ENCODE measurements at places on chromosomes 4 and X. TPM values are rescaled to one million over a fixed set of nuclear protein-coding genes. Genes with fewer than 3 reads are reported as not detected.

- no peak for DNase-seq
These were observed 65.2 kb downstream of the PHOX2B start for GRCh38 chr4:41683326-41683725.

DNA sequence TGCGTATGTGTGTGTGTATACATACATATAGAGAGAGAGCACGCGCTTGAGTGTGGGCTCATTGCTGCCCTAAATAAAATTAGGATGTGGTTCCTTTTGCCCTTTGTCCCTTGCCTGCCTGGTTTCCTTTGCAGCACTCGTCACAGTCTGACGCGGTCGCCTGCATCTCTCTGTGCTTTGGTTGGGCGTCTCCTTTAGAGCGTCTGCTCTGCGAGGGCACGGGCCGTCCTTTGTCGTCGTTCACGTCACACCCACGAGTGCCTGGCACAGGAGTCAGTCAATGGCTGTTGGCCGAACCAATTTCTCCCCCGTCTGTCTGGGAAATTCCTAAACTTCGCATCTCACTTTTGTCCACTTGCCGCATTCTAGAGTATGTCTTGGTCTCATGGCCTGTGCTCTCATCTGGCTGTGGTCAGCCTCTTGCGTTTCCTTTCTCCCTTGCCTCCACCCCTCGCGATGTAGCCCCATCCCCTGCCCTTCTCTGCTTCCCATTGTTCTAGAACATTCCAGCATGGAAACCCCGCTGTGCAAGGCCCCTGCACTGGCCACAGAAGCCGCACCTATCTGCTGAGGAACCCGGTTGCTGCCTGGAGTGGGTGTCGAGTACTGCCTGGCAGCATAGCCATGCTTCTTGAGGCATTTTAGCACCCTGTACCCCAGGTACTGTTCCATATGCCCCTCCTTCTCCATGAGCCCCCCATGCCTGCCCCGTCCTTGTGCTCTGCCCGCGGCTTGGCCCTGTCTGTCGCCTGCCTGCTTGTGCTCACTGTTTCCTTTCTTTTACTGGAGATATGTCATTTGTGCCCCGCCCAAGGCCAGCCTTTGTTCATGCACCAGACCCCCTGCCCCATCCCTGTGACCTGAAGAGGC lies 8.0 kb downstream of the MAEA start:
- DNase-seq: no peak

- DNase-seq: no peak
These were observed 2387.6 kb downstream of the PCDH7 start for GRCh38 chr4:33107814-33108213.

DNA sequence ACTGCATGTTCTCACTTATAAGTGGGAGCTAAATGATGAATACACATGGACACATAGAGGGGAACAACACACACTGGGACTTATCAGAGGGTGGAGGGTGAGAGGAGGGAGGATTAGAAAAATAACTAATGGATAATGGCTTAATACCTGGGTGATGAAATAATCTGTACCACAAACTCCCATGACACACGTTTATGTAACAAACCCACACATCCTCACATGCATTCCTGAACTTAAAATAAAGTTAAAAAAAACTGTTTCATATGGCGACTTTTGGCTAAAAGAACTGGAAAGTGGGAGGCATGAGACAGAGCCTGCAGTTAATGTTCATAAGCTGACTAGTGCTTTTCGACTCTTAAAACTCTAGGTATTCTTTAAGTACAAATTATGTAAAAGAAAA lies 98.9 kb upstream of the NPFFR2 start:
- no peak for DNase-seq

GRCh38 chrX:83966347-83966746 lies 105.4 kb downstream of the CYLC1 start:
- DNase-seq: no peak

- no peak for DNase-seq
These were observed 173.4 kb upstream of the JADE1 start for GRCh38 chr4:128635955-128636560.

Gene WWC2
- polyA plus RNA-seq: 60.7 TPM

Gene SLIT2
- 38.8 TPM for polyA plus RNA-seq
